Liver (tissue), 10 donors: ENCODE measurements at places on chromosomes 1 and 21.
A peak's percentile ranks its signal among the peaks of the same experiment; 100 is the strongest.

DNA sequence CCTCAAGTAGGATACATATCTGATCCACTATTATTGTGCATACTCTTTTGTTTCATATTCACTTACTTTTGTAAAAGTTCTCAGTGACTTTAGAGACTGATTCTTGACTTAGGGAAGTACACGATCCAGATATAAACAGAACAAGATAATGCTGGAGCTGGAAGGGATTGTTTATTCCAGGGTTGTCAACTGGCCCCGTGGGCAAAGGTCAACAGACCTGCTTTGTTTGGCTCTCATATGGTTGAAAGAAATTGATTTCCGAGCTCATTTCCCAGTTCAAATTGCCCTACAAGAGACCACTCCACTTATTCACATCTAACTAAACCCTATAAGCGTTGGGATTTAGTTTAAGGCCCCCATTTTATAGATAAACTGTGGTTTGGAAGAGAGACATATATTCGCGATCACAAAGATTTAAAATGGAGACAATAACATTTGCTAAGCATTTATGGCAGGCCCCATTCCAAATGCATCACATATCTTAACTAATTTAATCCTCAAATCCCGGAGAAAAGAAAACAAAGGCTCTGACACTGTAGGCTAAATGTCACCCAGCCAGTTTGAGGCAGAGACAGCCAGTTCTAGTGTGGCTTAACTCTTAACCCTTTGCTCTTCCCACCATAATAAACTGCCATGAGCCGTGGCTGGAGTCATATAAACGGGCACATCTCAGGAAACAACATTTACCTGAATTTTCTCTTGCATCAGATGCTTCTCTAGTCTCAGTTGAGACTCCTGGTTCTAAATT is 20.6 kb downstream of the REG4 start:
- DNase-seq, result no peak

DNA sequence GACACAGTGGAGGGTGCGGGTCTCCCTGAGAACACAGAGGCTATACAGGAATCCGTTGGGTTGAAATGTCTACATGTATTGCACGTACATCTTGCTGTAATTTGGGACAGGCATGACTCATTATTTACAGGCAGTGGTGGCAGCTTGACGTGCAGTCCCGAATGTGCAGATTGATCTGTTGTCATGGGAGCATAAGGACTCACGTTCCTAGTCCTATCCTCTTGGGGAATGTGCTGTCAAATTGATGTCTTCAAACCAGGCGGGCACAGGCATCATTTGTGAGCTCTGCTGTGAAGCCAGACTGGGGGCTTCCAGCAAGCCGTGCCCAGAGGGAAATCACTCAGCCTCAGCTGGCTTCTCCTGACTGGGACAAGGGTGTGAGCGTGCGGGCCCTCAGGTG is 40.5 kb downstream of the S100B start:
- no peak for DNase-seq

GRCh38 chr1:41698916-41699860 is 214.7 kb upstream of the EDN2 start:
- DNase-seq, result no peak

DNA sequence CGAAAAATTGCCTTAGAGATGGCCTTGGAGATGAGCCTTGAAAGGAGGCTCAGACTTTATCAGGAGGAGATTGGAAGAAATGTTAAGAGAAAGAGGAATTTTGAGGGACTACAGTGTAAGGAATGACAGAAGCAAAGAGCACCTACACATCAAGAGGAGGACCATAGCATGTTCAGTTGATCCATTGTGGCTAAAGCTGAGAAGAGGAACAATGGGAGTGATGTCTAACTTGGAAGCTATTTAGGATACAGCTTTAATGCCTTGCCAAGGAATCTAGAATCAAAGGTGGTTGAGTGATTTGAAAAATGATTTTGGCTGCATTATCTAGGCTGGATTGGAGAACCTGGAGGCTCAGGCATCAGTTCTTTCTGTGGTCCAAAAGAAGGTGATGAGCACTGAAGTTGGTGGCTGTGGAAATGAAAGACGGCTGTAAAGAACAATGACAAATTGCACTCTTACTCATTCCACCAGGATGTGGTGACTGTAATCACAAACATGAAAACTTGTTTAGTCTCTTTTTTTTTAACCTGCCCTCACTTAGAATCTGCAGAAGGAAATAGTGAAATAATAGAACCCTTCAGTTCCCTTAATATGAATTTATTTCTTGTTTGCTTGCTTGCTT is 11.3 kb downstream of the FAM20B start:
- no peak for DNase-seq

DNA sequence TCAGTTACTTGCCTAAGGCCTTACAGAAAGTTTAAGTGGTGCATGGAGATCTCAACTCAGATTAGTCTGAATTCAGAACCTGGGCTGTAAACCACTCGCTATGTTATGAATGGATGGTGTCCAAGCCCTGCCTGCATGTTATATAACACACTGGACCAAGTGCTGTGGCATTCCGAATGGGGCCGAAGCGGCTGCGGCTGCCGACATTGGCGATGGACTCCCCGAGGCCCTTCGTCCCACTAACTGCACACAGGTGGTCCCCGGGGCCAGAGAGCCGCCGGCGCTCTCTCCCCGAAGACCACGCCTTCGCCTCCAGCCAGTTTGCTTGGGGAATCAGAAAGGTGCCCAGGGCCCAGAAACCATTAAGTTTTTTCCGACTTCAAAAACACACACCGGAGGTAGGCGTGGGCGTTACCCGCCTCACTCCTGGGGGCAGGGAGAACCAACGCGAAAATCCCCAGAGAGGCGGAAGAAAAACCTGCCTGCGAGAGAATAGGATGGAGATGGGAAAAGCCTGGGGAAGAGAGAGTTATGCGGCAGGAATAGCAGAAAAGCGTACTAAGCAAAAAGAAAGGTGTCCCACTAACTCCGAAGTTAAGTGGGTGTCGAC is 579 bp upstream of the TENT5C start:
- no peak for DNase-seq

- DNase-seq, result no peak
Measured at GRCh38 chr1:17207966-17208418, 3.1 kb downstream of the PADI1 start.

DNA sequence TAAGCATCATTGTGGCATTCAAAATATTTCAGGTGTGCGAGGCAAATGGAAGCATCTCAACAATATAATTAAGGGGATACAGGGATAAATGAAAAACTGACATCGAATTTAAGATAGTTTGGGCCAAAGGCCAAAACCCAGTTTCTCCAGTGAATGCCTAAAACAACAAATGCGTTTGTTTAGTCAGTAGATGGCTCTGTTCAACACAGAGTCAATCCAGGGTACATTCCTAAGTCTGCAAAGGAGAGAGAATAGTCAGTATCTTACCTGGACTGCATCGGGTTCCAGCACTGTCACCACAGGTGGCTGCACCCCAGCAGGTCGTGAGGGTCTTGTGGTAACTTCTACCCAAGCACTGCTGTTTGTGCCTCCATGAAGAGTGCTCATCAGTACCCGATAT is 321.1 kb downstream of the KCTD3 start:
- no peak for DNase-seq

DNA sequence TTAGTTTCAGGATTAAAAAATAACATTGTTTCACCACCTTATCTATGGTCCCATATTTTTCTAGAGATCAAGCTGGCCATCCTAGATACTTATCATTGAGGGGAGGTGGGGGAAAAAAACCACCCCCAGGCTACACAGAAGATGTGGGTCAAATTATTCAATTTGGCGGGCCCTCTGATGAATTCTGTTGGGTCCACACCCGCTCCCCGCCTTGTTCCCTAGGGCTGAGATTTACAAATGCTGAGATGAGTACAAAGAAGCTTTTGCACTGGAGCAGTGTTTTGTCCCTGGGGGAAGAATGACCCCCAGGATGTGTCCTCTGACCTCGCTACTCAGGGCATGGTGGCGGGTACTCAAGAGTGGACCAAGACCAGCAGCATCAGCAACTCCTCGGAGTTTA is 246.9 kb upstream of the TMEM51 start:
- DNase-seq, result no peak

GRCh38 chr1:6592865-6593593 is 9.6 kb downstream of the KLHL21 start:
- no peak for DNase-seq

DNA sequence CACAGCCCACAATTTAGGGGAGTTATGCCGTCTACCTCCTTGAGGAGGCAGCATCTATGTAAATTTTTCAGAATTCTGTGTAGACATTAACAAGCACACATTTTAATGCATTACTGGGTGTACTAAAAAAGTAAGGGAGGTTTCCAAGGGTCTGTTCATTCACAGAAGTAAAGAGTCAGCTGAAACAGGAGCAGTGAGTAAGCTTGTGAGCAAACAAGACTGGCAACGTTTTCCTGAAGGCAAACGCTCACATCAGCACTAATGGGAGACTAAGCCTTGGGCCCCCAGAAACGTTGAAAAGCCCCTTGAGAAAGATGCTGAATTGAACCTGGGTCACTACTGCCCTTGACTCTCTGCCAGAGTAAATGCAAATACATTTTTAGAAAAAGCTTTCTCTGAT is 25.7 kb downstream of the RPRD2 start:
- no peak for DNase-seq

GRCh38 chr1:88079036-88079435 is 605.0 kb upstream of the PKN2 start:
- no peak for DNase-seq

GRCh38 chr21:21246007-21246406 is 247.8 kb downstream of the NCAM2 start:
- no peak for DNase-seq

DNA sequence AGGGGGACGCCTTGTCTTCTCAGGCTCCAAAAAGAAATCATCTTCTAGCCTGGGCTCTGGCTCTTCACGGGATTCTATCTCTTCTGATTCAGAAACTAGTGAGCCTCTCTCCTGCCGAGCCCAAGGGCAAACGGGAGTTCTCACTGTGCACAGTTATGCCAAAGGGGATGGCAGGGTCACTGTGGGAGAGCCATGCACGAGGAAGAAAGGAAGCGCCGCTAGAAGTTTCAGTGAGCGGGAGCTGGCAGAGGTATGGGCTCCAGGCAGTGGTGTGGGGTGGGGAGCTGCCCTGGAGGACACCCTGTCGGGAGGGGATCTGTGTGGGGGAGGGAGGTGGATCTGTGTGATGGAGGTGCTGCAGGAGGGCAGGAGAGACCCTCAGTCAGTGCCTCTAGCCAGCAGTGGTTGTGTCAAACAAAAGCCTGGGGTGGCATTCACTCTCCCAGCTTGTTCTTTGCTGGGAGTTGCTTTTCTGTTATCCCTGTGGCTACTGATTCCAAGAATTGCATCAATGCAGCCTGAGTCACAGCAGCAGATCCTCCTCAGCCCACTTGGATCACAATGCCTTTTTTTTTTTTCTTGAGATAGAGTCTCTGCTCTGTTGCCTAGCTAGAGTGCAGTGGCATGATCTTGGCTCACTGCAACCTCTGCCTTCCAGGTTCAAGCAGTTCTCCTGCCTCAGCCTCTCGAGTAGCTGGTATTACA is 21.8 kb downstream of the KDM4A start:
- no peak for DNase-seq

DNA sequence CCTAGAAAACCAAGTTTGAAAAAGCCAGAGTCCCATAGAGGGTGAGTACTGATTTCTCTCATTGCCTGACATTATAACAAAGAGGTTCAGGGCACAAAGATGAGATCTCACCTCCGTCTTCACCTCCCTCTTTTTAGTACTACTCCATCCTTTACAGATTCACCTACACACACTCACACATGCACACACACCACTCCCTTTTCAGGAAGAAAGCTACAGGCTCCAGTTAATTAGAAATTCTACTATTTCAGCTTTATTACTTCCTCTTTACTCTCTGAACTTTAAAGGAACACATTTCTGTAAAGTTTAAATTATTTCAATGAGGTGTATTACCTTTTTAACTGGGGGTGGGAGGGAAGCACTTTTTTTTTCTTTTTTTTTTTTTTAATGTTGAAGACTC is 59.6 kb upstream of the PRDX6 start:
- no peak for DNase-seq

DNA sequence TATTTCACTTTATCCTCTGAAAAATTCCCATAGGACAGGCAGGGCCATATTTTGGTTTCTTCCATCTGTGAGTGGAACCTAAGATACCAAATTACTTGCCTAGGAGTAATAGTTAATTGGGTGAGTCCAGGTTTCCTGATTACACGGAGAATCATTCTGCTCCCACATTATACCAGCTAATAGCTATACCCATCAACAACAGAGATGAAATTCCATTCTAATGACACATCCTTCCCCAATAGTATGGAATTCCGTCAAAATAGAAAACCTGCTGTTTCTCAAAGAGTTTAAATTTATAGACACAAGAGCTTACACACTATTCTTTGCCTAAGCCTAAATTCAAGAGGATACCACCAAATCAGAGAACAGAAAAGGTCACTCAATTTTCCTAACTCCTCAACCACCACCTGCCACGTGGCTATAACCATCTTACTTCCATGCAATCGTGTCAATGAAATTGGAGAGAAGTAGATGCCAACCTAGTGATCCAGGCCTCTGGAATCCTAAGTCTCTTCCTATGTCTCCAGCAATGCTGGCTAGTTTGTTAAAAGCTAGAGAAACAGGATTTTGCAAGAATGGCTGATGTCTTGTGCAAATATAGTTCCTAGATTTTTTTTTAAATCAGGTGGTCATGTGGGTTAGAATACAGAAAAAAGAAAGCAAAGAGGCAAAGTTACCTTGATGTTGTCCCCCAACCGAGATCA is 6.2 kb downstream of the PPT1 start:
- no peak for DNase-seq

DNA sequence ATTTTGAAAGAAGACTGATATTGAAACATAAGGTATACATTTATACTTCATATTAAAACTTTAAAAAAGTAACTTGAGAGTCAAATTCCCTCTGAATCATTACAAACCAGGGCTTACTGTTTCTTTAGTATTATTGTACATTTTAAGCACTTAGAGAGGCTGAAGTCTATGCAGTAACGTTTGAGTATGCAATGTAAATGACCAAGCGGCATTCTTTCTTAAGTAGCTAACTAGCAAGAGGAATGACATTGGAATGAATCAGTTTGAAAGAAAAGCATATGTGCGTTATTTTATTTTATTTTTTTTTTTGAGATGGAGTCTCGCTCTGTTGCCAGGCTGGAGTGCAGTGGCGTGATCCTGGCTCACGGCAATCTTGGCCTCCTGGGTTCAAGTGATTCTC is 24.3 kb downstream of the WNT2B start:
- no peak for DNase-seq

- peak; percentile 6 for DNase-seq
Measured at GRCh38 chr1:53587252-53587988, 128.2 kb downstream of the DMRTB1 start.

- DNase-seq, result no peak
Measured at GRCh38 chr1:211722277-211723175, 47.1 kb upstream of the NEK2 start.
